ENCODE measurements at places on chromosomes 6 and 20.

DNA sequence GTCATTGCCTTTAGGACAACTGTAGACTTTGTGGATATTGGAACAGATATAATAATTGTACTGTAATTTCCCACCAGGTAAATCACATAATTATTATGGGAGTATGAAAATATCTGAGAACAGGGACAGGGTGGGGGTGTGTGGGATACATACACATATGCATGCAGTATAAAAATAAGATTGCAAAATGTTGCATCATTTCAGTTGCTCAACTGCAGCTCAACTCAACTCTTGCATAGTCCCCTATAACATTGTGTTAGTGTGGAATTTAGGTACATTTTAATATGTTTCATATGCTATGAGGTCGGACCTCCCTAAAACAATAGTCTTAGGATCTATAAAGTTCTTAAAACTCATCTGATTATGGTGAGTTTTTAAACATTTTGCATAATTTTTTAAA lies 275.0 kb upstream of the FLRT3 start:
- DNase-seq: no peak

- DNase-seq: no peak
Measured at GRCh38 chr6:137969874-137970273, 102.8 kb downstream of the TNFAIP3 start.

- DNase-seq: no peak
Measured at GRCh38 chr6:143939364-143939763, 68.7 kb downstream of the PLAGL1 start.

DNA sequence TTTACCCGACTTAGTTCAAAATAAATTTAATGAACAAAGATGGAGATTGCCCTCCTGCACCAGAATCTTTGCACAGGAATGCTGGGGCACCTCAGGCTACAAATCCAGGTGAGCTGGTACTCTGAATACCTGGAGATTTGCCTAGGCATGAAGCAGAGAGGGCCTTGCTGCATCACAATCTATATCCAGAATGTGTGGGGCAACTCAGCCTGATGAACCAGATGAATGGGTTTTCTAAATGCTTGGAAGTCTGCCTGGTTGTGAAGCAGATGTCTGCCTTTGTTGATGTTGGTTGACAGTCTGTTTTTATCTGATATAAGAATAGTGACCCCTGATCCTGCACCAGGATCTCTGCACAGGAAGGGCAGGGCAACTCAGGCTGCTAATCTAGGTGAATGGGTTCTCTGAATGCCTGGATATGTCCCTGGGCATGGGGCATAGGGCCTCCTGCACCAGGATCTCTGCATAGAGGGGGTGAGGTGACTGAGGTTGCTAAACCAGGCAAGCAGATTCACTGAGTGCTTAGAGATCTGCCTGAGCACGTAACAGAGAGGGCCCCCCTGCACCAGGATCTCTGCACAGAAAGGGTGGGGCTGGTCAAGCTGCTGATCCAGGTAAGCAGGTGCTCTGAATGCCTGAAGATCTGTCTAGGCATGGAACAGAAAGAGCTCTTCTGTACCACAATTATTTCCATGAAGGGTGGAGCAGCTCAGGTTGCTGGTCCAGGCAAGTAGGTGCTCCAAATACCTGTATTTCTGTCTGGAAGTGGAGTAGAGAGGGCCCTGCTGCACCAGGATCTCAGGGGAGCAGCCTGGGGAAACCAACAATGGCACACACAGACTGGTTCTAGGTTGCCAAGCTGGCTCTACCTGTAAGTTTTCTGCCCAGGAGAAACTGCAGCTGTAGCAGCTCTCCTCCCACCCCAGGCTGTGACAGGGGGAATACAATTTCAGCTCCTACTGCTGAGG lies 437.5 kb downstream of the MMUT start:
- DNase-seq: no peak

DNA sequence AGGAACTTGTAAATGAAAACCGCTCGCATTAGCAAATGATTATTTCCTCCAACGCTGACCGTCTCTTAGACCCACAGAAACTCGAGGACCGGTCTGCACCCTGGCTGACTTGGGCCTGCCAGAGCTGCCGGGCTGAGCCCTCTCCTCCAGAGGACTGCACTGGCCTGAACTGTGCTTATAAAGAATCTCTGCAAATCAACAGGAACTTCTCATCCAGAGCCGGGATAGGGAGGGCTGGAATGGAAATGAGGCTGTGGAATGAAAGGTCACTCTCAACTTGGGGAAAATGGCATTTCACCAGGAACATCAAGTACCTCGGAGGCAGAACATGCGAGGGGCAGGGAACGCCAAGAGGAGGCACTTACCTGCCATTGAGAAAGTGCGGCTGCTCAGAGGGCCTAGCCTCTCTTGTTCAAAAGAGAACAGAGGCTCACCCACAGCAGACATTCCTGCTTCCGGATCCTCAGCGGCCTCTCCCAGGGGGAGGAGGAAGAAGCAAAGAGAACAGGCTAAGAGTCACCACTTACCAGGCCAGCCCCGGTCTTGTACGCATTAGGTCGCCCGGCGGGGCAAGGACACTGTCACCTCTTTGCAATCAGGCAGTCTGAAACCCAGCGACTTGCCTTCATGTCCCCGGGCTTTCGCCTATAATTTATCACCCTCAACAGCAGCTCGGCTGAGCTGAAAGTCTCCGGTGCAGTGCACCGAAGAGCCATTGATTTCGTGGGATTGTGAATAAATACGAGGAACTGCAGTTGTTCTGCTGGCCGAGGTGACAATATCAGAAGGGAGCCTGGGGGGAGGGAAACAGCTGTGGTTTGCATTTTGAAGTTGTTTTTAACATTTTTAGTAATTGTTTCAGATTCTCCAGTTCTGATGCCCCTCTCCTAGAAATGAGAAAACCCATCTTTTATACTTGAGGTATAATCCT lies 37.6 kb downstream of the ZMYND8 start:
- DNase-seq: peak; percentile 57

- no peak for DNase-seq
Measured at GRCh38 chr20:61170496-61171320, 81.4 kb upstream of the CDH4 start.

- DNase-seq: no peak
Measured at GRCh38 chr6:50849796-50850180, 31.1 kb downstream of the TFAP2B start.

- DNase-seq: no peak
Measured at GRCh38 chr20:1323256-1323655, 5.7 kb downstream of the SDCBP2 start.

DNA sequence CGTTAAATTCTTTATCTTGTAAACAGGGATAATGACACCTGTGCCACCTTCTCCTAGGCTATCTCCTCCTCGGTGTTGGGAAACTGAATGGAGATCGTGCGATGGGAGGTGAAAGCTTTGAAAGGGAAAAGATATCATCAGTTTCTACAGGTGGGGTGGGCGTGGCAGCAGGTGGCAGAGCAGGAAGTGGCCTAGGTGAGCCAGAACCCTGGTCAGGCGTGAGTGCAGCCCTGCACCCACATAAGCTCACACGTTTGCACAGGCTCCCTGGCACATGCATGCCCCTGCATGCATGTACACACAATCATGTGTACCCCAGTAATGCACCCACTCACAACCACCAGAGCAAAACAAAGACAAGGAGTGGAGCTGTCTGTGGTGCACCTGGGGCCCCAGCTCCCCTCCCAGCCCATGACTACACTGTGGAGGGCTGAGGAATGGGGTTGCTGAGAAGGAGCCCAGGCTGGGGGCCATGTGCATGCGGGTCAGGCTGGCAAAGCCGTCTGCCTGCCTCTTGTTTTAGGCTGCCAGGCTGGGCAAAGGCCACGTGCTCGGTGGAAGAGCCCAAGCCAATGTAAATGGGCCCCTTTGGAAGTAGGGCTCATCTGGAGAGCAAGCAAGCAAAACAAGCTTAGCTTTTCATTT lies 61.5 kb downstream of the TFAP2C start:
- no peak for DNase-seq

GRCh38 chr20:53053595-53053994 lies 81.4 kb downstream of the TSHZ2 start:
- DNase-seq: no peak

DNA sequence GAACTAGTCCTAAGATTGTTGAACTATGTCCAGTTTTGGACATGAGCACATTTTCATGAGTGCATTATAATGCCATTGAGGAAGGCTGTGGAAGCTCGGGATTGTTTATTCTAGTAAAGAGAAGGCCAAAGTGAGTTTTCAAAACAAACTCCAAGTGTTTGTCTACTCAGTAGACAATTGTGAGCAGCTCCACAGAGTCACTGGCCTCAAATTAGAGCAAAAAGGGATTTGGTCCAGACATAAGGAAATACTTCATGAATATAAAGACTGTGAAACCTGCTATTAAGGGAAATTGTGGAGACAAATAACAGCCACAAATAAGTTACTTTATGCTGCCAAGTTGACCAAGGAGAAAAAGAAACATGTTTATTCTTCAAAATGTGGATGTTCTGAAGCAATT lies 42.6 kb upstream of the PREP start:
- no peak for DNase-seq

DNA sequence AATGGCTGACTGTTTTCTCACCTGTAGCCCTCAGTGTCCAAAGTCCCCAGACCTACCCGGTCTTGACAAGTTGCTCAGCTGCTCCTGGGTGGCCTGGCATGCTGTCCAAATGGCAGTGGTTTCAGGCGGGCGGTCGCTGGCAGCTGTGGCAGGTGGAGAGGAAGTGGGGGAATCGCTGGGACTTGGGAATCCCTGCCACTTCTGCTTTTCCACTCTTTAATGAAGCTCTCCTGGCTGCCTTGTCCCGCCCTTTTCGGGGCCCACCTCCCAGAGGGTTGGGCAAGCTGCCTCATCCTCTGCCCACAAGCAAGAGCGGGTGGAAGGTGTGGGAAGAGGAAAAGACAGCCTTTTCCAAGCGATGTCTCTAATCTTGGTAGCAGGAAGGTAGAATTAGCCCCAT lies at the start of gene OCSTAMP:
Gene OCSTAMP (minus strand): TSS at position 194 of the 400 bp plus-strand sequence. CDS start 94 bp downstream, at position 100.
- no peak for DNase-seq

DNA sequence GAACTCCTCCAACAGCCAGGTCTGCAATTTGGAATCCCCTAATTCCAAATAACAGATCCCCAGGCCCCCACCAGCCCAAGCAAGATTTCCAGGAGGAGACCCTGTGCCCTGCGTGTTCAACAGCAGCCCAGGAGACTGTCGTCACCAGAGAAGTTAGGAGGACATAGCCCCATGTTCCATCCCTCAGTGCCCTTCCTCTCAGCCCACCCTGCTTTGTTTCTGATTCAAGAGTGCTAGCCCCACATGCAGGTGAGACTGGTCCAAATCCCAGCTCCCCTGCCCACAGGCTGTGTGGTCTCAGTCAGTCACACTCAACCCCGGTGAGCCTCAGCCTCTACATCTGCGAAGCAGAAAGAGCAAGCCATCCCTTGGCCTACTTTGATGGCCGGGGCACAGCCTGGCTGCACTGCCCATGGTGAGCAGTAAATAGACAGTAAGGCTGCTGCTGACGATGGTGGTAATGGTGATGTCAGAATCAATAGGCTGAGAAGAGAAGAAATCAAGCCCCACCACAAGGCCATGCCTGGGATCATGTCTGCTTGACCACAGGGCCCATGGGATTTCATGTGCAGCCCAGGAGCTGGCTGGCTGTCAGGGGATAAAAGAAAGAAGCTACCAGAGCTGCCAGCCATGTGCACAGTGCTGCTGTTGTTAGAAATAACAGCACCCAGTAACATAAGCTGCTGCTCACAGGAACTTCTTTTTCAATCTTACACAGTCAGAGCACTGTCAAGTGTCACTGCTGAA lies 51.5 kb upstream of the NXT1 start:
- no peak for DNase-seq

- peak; percentile 57 for DNase-seq
Measured at GRCh38 chr20:16475225-16475624, 98.0 kb downstream of the KIF16B start.

- DNase-seq: no peak
Measured at GRCh38 chr20:57525328-57526086, 567 bp upstream of the CTCFL start.

GRCh38 chr20:15759594-15759993 lies 813.7 kb downstream of the KIF16B start:
- DNase-seq: no peak

DNA sequence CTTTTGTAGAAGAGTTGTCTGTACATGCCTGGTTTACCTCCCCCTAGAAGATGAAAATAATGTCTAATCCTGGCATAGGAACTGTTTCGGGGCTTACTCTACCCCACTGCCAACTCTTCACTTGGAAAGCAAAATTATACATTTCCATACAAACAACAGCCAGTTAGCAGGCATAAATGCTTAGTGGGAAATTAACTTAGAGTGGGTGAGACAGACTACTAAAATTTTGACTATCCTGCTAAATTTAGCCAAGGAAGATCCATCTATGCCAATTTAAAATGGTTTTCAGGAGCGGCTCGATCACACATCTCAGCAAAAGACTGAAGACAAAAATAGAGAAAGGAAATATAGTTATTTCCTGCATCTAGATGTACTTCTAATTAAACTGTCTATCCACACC lies 221.2 kb downstream of the TPBG start:
- no peak for DNase-seq

DNA sequence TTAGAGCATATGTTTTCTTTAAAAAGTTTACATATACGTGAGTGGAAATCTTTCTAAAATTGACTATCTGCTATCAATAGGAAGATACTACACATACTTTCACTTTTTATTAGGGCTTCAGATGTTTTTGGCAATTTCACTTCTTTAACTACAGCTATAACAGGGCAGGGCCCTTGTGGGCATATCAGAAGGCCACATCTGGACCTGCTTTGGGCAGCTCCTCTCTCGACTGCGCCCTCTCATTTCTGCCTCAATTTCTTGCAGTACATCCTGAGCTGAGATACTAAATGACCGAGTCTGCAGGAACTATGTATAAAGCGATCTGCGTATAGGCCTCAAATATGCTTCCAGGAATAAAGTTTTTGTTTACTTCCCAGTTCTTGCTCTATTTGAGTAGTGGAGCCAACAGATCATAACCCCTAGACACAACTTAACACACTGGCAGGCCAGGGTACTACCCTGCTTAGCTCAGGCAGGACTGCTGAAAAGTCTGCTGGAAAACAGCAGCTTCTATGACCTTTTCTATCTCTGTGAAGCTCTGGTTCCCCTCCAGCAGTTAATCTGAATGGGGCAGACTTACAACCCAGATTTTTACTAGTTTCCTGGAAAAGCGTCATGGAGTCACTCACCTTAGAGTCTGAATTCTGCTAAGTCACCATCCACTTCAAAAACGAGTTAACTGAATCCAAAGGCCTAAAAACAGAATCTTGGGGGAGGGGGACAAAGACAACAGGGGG lies 12.7 kb downstream of the GCLC start:
- DNase-seq: no peak

DNA sequence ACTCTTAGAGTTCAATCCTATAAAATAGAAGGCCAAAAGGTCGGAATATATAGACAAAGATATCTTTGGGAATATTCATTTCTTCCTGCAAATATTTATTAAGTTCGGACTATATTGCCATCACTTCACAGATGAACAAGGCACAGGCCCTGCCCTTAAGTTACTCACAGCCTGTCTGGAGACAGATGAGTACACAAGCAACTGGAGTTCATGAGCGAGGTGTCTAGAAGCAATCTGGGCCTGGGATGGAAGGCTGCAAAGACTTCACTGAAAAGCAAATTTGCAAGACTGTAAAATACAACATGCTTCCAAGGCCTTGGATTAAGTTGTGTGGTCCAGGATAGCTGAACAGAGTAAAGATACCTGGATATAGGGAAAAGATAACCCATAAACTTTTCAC lies 56.7 kb upstream of the CEP85L start:
- no peak for DNase-seq

GRCh38 chr6:168799067-168799466 lies 358.1 kb downstream of the SMOC2 start:
- DNase-seq: no peak

All from NCI-H2029 (cell line).